ENCODE measurements at places on chromosomes 1 and 21. TPM values are rescaled to one million over a fixed set of nuclear protein-coding genes. Genes with fewer than 3 reads are reported as not detected.

DNA sequence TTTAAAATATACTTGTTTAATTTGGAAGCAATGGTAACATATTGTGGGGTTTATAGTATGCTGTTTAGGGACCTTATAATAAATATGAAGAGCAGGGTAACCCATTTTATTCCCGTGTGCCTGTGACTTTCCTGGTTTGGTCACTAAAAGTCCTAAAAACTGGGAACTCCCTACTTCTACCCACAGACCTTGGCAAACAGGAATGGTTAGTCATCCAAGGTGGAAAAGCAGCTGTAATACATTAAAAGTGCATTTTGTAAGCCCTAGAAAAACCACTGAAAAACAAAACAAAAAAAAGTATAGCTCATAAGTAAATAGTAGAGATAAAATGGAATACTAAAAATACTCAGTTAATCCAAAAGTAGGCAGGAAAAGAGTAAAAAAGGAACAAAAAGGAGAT is 538.9 kb downstream of the LMO4 start:
- DNase-seq = no peak
- peaks cover 2% of the 10 kb centered on the region for H3K36me3 ChIP-seq
- no peak overlapping the region for H3K27ac ChIP-seq
- H3K4me3 ChIP-seq = no peak overlapping the region

The PPIH gene
- 114 TPM for total RNA-seq

GRCh38 chr1:109906160-109906838 is 4.3 kb upstream of the CSF1 start:
- peaks cover 5% of the 10 kb centered on the region for H3K36me3 ChIP-seq
- H3K4me3 ChIP-seq = peak overlapping the region; percentile 49
- no peaks in the 10 kb centered on the region for H3K27me3 ChIP-seq
- peak; percentile 76 for DNase-seq

GRCh38 chr1:43293896-43294760 is 6.7 kb upstream of the TIE1 start:
- H3K36me3 ChIP-seq = no peaks in the 10 kb centered on the region
- no peak overlapping the region for H3K27ac ChIP-seq
- H3K27me3 ChIP-seq = no peaks in the 10 kb centered on the region

- H3K4me1 ChIP-seq = no peaks in the 10 kb centered on the region
- no peak overlapping the region for H3K27ac ChIP-seq
- peaks cover 2% of the 10 kb centered on the region for H3K36me3 ChIP-seq
- no peak overlapping the region for H3K4me3 ChIP-seq
These were observed 21.0 kb downstream of the ATF3 start for GRCh38 chr1:212629450-212630157.

The F13B gene
- total RNA-seq = not detected

GRCh38 chr1:96028071-96028470 is 693.5 kb upstream of the PTBP2 start:
- H3K27ac ChIP-seq = no peak overlapping the region
- H3K4me1 ChIP-seq = no peaks in the 10 kb centered on the region
- H3K4me3 ChIP-seq = no peak overlapping the region
- H3K36me3 ChIP-seq = no peaks in the 10 kb centered on the region
- no peak for DNase-seq

DNA sequence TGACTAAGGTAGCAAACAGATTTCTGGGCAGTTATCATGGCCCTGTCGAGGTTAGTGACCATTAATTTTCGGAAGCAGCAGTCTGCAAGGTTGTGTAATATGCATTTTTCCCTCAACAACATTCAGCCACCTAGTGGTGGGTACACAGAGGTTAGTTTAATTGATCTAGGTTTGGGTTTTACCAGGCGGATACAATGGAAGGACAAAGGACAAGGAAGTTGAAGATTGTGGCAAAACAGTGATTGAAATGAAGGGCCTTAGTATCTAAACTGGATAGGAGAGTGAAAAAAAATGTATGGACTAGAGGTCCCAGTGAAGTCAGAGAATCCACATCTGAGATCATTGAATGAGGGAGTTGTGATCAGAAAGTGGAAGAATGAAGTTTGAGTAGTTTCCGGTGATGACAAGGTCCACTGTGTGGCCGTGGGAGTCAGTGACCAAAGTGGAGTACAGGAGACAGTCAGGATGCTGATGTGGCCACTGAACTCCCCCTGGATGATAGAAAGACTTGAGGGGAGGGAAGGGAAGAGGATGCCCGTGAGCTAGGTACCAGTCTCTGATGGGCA is 2.8 kb downstream of the ARMH1 start:
- H3K4me3 ChIP-seq = no peak overlapping the region
- H3K4me1 ChIP-seq = peaks cover 19% of the 10 kb centered on the region
- DNase-seq = no peak
- no peaks in the 10 kb centered on the region for H3K27me3 ChIP-seq
- H3K36me3 ChIP-seq = no peaks in the 10 kb centered on the region

- H3K36me3 ChIP-seq = no peaks in the 10 kb centered on the region
- peaks cover 10% of the 10 kb centered on the region for H3K27me3 ChIP-seq
- H3K4me1 ChIP-seq = no peaks in the 10 kb centered on the region
- no peak overlapping the region for H3K27ac ChIP-seq
These were observed 48.9 kb downstream of the GIPC2 start for GRCh38 chr1:78094639-78095038.

DNA sequence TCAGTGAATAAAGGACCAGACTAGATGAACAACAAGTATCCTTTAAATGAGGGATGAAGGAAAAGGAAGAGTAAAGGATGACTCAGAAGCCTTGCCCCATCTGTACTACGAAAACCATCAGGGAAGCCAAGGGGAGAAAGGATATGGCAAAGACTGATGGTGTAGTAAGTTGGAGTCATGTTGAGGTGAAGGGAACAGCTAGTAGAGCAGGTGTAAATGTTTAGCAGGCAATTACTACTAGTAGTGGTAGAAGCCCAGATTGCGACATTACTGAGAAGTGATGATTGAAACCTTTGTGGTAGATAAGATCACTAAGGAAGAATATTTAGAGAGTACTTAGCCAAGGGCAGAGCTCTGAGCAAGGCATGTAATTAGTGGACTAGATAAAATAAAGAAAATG is 84.0 kb downstream of the PHTF1 start:
- no peaks in the 10 kb centered on the region for H3K27me3 ChIP-seq
- H3K36me3 ChIP-seq = no peaks in the 10 kb centered on the region
- no peak overlapping the region for H3K4me3 ChIP-seq
- no peak for DNase-seq

DNA sequence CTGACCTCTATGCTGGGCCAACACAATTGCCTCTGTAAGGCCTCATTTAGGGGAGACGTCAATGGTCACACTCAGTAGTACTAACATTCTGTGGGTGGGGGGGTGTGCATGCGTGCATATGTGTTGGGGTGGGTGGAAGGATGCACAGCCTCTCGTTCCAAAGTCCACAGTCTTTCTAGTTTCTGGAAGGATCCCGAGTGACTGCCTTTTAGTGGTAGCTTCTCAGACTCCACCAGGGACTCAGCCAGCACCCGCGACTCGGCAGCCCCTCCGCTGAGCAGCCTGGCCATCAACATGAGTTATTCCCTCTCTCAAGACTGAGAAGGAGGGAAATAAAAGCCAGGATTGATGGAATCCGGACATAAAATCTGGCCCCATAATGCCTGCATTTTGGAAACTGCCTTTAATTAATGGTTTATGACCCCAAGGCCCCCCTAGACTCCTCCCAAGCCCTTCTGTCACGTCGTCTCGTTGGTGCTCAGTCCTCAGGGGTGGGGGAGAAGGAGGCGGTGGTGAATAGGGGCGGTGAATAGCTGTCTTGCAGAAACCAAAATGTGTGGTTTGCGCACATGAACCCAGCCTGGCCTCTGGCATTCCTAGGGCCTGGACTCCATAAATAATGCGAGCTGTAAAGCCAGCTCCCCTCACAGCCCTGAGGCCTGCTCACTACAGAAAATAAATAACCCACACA is 65.1 kb upstream of the TMEM51 start:
- DNase-seq = no peak

- H3K27me3 ChIP-seq = no peaks in the 10 kb centered on the region
- H3K4me1 ChIP-seq = peaks cover 35% of the 10 kb centered on the region
- H3K36me3 ChIP-seq = peaks cover 35% of the 10 kb centered on the region
- H3K27ac ChIP-seq = peak overlapping the region; percentile 83
- DNase-seq = no peak
These were observed 812 bp upstream of the ARF1 start for GRCh38 chr1:228081578-228082213.

The WNT9A gene
- 0.04 TPM for total RNA-seq

The TNFRSF14 gene
- 135 TPM for total RNA-seq

DNA sequence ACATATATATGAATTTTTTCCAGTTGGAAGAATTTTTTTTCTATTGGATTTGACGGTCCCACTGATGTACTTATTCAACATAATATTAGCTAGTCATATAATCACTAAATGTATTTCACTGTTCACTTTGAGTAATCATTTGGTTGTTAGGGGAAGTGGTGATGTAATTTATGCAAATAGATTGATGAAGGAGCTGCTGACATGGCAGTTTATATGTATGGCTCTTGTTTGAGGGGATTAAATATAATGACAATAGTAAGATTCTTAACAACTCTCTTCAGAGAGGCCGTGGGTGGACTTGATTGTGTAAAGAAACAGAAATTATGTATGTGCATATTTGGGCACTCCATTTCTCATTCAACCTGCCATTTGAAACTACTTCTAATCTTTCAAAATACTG is 653.6 kb upstream of the ADGRL4 start:
- no peaks in the 10 kb centered on the region for H3K27me3 ChIP-seq
- no peak overlapping the region for H3K4me3 ChIP-seq
- DNase-seq = no peak
- H3K27ac ChIP-seq = no peak overlapping the region
- no peaks in the 10 kb centered on the region for H3K36me3 ChIP-seq
- H3K4me1 ChIP-seq = no peaks in the 10 kb centered on the region

The GBP7 gene
- not detected for total RNA-seq

GRCh38 chr1:182669266-182669665 is 15.1 kb downstream of the RGS8 start:
- no peak for DNase-seq
- H3K36me3 ChIP-seq = no peaks in the 10 kb centered on the region
- H3K4me3 ChIP-seq = no peak overlapping the region
- no peak overlapping the region for H3K27ac ChIP-seq
- H3K27me3 ChIP-seq = peaks cover 12% of the 10 kb centered on the region
- H3K4me1 ChIP-seq = no peaks in the 10 kb centered on the region

GRCh38 chr1:7218210-7218832 is 433.1 kb downstream of the CAMTA1 start:
- no peaks in the 10 kb centered on the region for H3K36me3 ChIP-seq
- no peaks in the 10 kb centered on the region for H3K4me1 ChIP-seq
- DNase-seq = peak; percentile 52
- H3K4me3 ChIP-seq = no peak overlapping the region
- peaks cover 21% of the 10 kb centered on the region for H3K27me3 ChIP-seq

The TSTD1 gene
- total RNA-seq = 26.0 TPM

The TMOD4 gene
- total RNA-seq = 0.69 TPM

The TRIM17 gene
- total RNA-seq = 1.2 TPM

The SFPQ gene
- total RNA-seq = 389 TPM

The RYR2 gene
- total RNA-seq = 0.04 TPM

The ATP1A2 gene
- total RNA-seq = not detected

- no peak for DNase-seq
- no peak overlapping the region for H3K4me3 ChIP-seq
- H3K27ac ChIP-seq = no peak overlapping the region
- H3K27me3 ChIP-seq = peaks cover 11% of the 10 kb centered on the region
- no peaks in the 10 kb centered on the region for H3K4me1 ChIP-seq
These were observed 696.7 kb downstream of the PTPRU start for GRCh38 chr1:29933067-29933466.

GRCh38 chr21:18759751-18760161 is 356.2 kb upstream of the TMPRSS15 start:
- H3K4me1 ChIP-seq = no peaks in the 10 kb centered on the region
- no peaks in the 10 kb centered on the region for H3K36me3 ChIP-seq
- no peak overlapping the region for H3K27ac ChIP-seq
- no peak for DNase-seq

GRCh38 chr1:36881541-36881940 is 152.8 kb downstream of the GRIK3 start:
- no peak overlapping the region for H3K27ac ChIP-seq
- no peak for DNase-seq
- no peak overlapping the region for H3K4me3 ChIP-seq
- no peaks in the 10 kb centered on the region for H3K36me3 ChIP-seq
- H3K4me1 ChIP-seq = no peaks in the 10 kb centered on the region

The CFAP141 gene
- total RNA-seq = not detected

DNA sequence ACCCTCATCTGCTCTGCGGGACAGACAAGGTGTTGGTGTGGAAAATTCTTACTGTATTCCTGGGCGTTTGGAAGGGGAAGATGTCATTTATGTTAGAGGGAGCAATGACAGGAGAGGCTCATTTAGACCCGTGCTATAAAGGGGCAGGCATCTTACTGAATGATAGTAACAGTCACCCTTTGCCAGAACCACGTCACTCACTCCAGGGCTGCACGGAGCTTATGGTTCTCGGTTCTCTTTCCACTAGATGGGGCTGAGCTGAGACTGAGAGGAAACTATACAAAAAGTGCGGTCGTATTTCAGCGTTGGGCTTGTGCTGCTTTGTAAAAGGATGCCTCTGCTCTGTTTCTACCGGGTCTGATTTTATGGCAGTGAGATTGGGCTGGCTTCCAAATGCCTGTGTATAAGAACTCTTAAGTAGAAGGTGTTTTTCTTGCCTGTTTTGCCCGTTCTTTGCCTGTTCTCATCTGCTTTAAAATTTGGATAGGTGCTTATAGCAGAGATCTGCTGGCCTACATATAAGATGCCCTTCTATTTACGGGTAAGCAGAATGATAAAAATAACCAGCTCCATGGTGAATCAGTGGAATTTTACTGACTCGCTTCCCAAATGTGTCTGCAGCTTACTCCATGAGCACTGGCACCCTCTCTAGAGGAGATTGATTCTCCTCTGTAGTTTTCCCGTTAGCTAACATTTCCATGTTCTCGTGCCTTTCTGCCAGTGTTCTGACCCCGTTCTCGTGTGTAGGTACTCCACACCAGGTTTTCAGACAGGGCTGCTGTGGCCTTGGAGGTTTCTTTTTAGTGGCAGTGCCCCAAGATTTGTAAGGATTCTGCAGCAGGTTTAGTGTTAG is 55.9 kb downstream of the MRPS6 start:
- peak overlapping the region; percentile 94 for H3K27ac ChIP-seq
- H3K4me1 ChIP-seq = peaks cover 89% of the 10 kb centered on the region
- peaks cover 67% of the 10 kb centered on the region for H3K36me3 ChIP-seq
- peak overlapping the region; percentile 60 for H3K4me3 ChIP-seq
- DNase-seq = peak; percentile 87
- H3K27me3 ChIP-seq = no peaks in the 10 kb centered on the region

The OR2L2 gene
- 0.12 TPM for total RNA-seq

DNA sequence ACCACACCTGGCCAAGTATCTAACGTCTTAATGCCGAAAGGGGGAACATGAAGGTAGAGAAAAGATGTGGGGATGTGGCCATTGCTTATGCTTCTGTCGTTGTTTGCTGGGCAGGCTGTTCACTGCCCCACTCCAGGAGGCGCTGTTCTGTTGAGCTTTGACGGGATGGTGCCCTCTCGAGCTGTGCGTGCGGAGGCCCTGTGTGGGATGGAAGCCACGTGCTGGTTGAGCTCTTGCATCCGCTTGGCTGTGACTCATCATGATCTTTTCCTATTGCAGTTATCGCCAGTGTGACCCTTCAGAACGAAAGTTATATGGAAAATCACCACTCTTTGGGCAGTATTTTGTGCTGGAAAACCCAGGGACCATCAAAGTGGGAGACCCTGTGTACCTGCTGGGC is 26.3 kb downstream of the MTARC1 start:
- H3K27ac ChIP-seq = no peak overlapping the region
- H3K36me3 ChIP-seq = no peaks in the 10 kb centered on the region
- DNase-seq = peak; percentile 20
- H3K4me3 ChIP-seq = no peak overlapping the region
- H3K27me3 ChIP-seq = peaks cover 17% of the 10 kb centered on the region

The AIM2 gene
- total RNA-seq = 65.6 TPM

The ELAPOR1 gene
- total RNA-seq = 8.7 TPM

GRCh38 chr1:102550729-102551384 is 554.1 kb upstream of the OLFM3 start:
- no peak overlapping the region for H3K27ac ChIP-seq
- no peaks in the 10 kb centered on the region for H3K4me1 ChIP-seq
- H3K4me3 ChIP-seq = no peak overlapping the region
- DNase-seq = peak; percentile 28

Measured in activated CD4-positive, alpha-beta T cell treated with anti-CD3 and anti-CD28 coated beads for 36 hours (primary cell).